Stimulated activated CD4-positive, alpha-beta T cell treated with anti-CD3 and anti-CD28 coated beads, Interleukin-15, amount 100 ng/mL, for 1 hour (primary cell): ENCODE measurements at places on chromosomes 3 and 15.

DNA sequence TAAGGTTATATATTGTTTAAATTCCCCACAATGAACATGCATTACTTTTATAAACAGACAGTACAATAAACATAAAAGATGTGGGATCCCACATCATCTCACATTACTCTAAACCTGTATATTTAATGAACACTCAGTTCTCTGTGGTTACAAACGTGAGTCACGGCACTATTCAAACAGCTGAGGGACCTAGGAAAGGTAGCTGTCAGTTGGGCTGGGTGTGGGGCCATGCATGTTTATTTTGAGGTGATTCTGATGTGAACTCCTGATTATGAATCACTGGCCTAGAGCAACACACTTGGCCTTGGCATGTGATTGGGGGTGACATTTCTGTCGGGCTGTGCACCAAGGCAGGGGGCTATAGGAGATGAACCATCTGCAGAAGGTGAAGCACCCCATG is 147.6 kb upstream of the HACD2 start:
- no peak for DNase-seq

GRCh38 chr3:179512378-179512777 is 50.3 kb upstream of the ACTL6A start:
- no peak for DNase-seq

DNA sequence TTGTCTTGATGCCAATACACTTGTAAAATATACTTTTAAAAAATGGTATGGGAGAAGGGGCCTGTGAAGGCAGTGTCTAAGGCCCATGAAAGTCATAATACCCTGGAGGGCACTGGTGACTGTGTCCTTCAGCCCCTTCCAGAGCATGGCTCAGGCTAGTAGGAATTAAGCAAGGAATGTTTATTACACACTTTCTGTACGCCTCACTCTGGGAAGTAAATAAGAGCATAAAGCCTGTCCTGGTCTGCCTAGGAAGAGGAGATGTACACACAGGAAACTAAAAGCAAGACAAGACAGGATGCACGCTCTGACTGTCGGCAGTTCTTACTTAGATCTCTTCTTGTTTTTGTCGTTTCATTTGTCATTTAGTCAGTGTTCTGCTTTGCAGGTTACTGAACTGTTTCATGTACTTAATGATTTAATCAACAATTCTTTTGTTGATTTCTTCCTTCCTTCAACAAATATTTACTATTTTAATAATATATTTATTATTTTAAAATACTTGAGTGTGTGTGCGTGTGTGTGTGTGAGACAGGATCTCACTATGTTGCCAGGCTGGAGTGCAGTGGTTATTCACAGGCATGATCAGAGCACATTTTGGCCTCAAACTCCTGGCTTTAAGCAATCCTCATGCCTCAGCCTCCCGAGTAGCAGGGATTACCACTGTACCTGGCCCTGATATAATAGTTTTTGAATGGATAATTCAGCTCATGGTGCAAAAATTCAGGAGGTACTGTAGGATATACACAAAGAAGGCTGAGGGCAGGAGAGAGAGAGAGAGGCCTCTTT is 9.0 kb upstream of the SMAD6 start:
- no peak for DNase-seq

DNA sequence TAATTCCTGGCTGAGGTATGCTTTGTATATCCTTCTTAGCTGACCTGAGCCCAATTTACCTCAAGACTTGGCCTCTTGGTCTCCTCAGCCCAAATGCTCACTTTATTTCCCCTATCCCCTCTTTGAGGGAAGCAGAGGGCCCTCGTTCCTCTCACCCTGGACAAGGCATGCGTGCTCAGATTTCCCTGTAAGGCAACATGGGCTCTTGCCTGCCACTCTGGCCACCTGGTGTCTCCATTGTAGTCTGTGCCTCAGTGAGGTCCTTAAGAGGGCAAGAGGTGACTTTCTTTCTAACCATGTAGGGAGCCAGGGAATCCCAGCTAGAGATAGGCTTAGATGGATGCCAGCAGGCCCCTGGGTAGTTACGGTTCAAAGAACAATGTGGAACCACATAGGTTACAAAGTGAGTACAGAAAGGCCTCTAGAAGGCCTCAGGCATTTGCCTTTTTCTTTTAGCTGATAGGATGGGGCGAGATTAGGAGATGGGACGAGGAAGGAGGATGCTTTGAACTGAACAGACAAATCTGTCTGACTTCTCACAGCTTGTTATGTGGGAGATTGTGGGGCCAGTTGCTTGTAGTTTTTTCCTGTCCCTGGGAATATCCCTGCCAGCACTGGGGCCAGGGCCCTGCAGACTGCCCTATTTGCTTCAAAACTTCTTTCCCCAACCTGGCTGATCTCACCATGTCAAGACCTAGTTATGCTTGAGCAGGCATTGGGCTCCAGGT is 1.1 kb upstream of the INTS14 start:
- DNase-seq: no peak

GRCh38 chr3:124263168-124263567 is 271.2 kb upstream of the ROPN1 start:
- no peak for DNase-seq

DNA sequence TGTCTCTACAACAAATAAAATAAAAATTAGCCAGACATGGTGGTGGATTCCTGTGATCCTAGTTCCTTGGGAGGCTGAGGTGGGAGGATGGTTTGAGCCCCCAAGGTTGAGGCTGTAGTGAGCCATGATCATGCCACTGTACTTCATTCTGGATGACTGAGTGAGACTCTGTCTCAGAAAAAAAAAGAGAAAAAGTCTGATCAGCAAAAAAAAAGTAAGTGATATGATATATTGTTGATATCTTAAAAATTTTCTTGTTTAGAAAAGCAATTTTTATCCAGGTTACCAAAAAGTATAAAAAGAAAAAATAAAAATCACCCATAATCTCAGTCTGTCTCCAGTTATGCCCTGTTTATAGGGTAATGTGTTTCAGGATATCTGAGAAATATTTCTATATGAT is 251.4 kb downstream of the OTOL1 start:
- no peak for DNase-seq
